ENCODE measurements at places on chromosomes 3 and 15.

DNA sequence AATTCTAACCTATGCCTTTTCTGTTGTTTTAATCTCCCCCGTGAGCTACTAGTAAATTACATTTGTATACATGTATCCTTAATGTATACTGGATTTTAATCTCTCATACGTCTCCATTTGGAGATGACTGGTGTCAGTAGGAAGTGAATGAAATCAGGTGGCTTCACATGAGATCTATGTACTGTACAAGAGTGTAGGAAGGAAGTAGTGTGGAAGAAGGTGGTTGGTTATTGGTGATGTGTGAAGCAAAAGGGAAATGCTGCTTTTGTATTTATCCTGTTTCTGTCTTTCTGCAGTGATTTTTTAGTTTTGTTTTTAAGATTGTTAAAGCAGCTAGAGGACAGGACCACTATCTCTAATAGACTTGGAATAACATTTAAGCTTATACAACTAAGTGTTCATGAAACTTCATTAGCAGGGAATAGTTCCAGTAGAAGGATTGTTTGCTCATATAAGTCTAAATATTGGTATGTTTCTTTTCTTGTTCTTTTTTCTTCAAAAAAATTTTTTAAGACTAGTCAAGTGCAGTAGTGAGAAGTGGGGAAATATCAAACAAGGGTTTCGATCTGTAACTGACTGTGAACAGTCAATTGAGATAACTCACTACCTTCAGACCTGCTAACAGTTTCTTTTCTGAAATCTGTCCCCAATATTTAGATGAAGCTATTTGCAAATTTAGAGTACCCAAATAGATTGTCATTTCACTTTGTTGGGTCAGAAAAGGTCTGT, 15.3 kb downstream of the SNX1 start:
- DNase-seq, result peak; percentile 49

DNA sequence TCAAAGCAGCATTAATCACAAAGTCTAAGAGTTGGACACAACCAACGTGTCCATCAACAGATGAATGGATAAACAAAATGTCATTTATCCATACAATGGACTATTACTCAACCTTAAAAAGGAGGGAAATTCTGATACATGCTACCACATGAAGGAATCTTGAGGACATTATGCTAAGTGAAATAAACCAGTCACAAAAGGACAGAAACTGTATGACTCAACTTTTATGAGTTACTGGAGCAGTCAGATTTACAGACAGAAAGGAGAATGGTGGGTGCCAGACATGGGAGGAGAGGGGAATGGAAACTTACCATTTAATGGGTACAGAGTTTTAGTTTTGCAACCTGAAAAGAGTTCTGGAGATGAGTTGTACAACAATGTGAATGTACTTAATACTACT, 43.0 kb upstream of the SEC13 start:
- no peak for DNase-seq

- DNase-seq, result peak; percentile 42
Measured at GRCh38 chr3:141737093-141737492, 1.0 kb upstream of the RNF7 start.

GRCh38 chr15:100889385-100890050, 9.9 kb downstream of the ALDH1A3 start:
- no peak for DNase-seq

DNA sequence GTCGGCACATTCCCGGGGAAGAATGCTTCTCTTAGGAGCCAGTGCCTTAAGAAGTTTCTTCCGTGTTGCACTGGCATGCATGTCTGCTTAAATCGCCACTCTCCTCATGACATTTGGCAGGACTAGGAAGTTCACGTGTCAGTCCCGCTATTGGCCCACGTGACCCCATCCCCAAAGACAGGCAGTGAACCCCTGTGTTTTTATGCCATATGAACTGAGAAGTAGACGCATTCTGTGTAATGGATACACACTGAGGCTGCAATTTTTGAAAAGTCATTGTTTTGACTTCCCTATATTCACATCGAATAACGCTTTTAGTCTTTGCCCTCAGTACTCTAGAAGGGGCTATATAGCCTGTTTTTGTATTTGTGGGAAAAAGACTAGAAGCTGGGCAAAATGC, 125.6 kb upstream of the TBL1XR1 start:
- DNase-seq, result peak; percentile 76

DNA sequence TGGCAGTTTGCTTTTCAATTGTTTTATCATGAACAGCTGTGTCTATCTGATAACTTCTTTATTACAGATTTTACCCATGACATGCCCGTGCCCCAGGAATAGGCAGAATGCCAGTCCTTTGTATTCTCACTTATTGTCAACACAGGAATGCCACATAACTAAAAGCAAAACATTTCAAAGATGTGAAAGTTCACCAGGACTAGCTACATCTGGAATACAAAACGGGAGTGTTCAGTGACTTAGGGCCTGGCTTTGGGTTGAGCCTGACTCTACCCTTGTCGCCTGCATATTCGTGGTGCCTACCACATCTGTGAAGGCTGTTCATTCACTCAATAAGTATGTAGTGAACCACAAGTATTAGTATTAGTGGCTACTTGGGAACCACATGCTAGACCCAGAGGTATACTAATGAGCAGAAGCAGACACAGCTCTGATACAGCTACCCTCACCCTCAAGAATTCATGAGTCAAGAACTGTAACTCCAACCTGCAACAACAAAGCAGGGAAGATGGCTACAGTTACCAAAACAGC, 2.9 kb downstream of the TNFSF10 start:
- no peak for DNase-seq

GRCh38 chr3:143865302-143865701, 17.0 kb upstream of the SLC9A9 start:
- DNase-seq, result no peak

- peak; percentile 60 for DNase-seq
Measured at GRCh38 chr3:159923956-159924355, 64.7 kb upstream of the IL12A start.

DNA sequence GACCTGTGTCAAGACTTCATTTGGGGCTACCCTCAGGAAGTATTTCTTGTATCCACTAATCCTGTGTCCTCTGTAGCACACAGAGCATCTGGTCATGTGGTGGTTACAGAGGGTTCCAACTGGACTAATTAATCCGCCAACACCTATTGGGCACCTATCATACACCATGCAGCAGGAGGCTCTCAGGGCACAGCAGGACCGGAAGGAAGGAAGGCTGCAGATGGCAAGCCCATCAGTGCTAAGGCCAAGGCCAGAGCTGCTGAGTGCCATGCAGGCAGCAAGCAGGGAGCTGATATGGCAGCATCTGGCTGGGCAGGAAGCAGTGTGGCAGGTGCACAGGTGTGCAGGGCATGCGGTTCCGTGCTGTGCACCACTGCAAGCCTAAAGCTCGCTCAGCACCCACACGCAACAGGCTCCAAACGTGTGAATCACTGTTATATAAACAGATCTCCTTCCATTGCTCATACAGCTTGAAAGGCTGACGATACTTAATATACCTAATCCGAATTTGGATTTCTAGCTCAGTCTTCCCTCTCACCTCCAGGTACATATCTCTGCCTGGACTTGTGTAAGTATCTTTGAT, 64.4 kb upstream of the SNRPA1 start:
- DNase-seq, result no peak

DNA sequence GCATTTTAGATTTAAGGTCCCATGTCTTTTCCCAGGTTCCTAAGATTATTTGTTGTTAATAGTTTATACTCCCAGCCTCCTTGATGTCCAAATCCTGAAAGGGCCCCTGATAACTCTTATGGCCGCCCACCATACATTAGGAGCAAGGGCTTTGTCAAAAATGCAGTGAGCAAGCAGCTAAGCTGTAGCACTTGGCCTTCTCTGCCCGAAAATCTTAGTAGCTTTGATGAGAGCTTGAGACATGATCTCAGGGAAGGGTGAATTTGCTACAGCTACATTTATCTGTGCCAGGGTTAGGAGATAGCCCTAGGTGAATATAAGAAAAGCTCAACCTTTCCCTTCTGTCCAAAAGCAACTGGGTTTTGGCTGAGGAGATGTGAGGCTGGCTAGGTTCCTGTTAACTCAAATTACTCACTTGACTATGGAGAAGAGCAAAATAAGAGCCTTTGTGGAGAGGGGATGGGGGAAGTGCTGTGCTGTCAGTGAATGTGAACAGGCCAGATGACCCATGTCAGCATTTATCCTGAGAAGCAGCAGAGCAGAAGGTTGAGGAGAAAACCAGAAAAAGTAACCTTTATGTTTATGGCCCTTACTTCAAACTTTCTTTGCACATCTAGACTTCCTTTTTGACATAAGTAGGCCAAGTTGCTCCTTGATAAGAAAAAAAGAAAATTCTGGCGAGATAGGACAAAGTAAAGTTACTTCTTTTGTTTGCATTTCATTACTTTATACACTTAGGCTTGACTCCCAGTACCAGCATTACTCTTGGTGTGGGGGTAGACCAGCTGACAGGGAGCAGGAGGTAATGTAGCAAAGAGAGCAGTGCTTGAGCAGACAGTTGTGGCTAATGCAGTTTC, 21.1 kb downstream of the MAPK6 start:
- peak; percentile 32 for DNase-seq

- peak; percentile 28 for DNase-seq
Measured at GRCh38 chr3:114093596-114093995, 37.1 kb downstream of the QTRT2 start.

DNA sequence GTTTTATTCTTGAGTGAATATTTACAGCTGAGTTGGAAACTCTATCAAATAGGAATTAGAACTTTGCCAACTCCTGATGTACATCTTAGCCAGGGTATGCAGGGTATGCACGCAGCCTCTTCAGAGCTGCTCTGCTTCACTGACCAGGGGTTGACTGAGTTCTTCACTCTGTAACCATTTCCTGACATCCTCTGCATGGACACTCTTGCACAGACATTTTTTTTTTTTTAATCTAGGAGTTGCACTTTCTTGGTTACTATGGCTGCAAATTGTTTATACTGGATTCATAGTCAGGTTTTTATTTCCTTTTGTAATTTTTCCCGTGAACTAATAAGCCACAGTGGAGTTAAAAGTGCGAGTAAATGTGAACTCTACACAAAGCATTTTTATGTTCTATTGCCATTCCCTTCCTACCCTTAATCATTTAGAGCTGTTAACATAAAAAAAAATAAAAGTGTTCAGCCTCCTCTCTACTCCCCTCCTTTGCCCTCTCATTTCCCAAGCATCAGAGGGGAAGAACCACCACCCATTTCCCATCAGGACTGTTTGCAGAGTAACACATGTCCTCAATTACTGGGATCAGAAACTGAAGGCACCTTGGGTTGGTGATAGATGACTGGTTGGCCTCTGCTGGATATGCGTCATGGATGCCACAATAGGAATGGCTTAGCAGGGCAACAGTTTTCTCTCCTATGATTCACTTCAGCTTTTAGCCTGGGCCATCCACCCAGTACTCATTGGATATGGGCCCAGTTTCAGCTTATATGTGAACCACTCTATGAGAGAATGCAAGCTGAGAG, 54.0 kb downstream of the DUT start:
- no peak for DNase-seq

DNA sequence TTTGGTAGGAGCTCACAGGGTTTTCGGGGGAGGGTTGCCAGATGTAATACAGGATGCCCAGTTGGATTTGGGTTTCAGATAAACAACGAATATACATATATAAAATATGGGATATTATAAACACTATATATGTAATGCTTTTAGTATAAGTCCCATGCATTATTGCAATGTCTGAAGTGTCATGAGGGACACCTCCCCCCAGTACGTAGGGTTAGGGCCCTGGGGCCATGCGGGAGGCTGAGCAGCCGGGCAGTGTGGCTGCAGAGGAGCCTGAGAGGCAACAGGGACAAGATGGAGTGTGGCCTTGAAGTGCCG, 148.9 kb downstream of the SMAD6 start:
- DNase-seq, result no peak

DNA sequence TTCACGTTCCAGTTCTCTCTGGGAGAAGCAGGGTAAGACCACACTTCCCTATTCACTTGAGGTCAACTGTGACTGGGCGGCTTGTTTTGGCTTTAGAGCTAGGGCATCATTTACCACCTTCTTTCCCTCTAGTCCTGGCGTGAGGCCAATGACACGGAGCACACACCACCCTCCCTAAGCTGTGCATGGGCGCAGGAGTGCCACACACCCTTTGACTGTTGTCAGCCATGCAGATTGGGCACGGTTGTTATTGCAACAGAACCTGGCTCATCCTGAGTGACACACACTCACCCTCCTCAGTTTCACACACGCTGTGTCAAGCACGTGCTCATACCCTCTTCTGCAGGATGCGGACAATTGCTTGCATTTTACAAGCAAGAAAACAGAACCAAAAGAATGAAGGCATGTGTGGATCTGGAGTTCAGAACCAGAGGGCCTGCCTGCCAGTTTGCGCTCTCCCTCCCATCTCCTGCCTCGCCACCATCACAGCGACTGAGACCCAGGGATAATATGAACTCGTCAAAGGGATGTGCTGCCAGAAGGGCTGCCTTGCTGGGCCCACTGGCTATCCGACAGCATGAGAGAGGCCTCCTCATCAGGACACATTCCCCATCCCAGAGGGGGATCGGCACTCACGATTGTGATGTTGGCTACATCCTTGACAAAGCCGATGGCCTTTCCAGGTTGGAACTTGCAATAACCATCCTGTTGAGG, 17.6 kb downstream of the CTSH start:
- DNase-seq, result peak; percentile 85

- peak; percentile 65 for DNase-seq
Measured at GRCh38 chr15:34318277-34319079, 19.1 kb downstream of the SLC12A6 start.

DNA sequence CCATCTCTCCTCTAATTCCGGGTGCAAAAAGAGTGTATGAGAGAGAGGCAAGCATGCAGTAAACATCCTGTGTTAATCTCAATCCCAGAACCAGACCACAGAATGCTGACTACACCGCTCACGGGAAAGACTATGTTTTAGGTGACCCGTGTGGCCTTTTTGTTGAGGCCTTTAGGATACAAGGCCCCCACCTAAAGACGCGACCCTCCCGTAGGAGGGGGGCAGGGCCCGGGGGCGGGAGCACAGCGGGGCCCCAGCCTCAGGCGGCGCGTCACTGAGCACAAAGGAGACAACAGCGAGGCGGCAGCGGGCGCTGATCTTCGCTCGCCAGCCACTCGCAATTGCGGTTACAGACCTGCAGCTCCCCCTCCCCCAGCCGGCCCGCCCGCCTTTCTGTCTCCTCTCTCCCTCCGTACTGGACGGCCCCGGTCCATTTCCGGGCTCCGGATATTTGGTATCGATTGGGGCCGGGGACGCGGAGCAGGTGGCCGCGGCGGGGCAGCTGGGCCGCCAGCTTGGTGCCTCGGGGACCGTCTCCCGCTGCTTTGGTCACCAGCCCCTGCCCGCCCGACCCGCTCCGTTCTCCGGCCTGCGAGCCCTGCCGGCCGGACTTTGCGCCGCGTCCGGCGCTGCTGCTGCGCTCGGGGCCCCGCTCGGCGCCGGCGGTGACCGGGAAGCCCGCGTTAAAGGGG, at the start of gene CCDC50:
Gene CCDC50, plus strand, starts transcription at position 433 of the 692 bp plus-strand sequence. CDS start 281 bp downstream, outside the sequence.
- peak; percentile 30 for DNase-seq

DNA sequence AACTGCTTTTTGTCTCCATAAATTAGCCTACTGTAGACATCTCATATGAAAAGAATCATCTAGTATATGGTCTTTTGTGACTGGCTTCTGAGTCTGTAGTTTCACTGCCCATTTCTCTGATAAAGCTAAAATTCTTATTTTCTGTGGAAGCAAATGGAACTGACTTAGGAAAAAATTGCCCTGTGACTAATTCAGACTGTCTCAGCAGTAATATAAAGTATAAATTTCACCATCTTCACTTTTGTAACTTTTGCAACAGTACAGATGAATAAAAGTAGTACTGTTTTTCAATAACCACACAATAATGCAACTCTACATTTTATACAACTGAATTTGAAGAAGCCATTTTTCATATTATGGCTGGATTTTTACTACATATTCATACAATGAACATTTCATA, 104.1 kb downstream of the TBC1D5 start:
- DNase-seq, result peak; percentile 41

All from CD14-positive monocyte (primary cell).